ENCODE measurements at places on chromosomes 2 and 18.

GRCh38 chr2:6011921-6012320 lies 319.7 kb downstream of the SOX11 start:
- no peak for DNase-seq

GRCh38 chr18:22691946-22692710 lies 241.0 kb upstream of the RBBP8 start:
- no peak for DNase-seq

GRCh38 chr2:191657977-191658376 lies 20.0 kb upstream of the NABP1 start:
- DNase-seq = no peak

DNA sequence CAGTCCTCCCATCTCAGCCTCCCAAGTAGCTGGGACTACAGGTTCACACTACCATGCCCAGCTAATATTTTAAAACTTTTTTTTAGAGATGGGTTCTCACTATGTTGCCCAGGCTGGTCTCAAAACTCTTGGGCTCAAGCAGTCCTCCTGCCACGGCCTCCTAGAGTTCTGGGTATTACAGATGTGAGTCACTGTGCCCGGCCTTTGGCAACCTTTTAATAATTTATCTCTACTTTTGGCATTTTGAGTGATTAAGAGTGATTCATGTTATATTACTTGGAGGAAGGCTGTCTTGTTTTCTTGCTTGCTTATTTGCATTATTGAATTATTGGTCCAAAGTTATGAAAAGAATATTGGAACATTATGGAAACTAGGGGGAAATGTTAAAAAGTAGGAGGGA lies 24.3 kb downstream of the NCOA1 start:
- no peak for DNase-seq

DNA sequence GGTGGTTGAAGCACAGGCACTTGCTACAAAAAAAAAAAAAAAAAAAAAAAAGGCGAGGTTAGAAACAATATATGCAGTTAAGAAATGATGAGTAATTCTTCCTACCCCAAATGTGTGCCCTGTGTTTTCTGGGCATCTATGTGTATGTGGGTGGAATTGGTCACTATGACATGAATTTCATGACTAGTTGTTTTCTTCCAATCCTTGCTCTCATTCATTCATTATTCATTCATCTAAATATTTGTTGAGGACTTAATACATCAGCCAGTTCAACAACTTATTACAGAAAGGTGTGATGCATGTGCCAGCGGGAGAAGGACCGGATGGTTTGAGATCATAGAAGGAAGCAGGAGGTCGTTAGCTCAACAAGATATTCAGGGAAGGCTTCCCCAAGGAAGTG lies 8.3 kb upstream of the EGR4 start:
- no peak for DNase-seq

GRCh38 chr2:227308784-227309183 lies 16.3 kb upstream of the MFF start:
- peak; percentile 25 for DNase-seq

GRCh38 chr2:38876407-38876806 lies 631 bp downstream of the MORN2 start:
- no peak for DNase-seq

DNA sequence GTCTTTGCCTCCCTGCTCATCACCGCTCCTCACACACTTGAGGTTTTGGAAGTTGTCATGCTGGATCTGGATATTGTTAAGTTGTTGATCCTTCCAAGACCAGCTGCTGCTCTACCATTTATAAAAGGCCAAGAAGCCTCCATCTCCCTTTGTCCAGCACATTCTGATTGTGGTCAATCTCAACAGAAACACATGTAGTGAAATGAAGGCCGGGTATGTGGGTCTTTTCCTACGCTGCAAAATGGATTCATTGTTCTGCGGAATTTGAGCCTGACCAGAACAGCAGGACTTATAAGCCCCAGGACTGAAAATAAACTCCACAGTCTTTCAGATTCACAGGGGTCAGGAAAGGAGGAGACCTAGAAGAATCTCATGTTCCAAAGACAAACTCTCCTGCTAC lies 238.4 kb downstream of the CMPK2 start:
- DNase-seq = no peak

DNA sequence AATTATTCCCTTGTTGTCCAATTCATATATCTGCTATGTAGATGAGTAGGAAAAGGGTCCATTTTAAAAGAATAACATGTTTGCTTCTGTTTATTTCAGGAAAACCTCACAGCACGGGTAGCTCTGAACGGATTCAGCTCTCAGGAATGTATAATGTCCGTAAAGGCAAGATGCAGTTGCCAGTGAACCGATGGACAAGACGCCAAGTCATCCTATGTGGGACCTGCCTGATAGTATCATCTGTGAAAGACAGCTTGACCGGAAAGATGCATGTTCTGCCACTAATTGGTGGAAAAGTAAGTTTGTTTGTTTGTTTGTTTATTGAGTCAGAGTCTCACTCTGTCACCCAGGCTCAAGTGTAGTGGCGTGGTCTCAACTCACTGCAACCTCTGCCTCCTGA lies 114.6 kb downstream of the PHLPP1 start:
- no peak for DNase-seq

DNA sequence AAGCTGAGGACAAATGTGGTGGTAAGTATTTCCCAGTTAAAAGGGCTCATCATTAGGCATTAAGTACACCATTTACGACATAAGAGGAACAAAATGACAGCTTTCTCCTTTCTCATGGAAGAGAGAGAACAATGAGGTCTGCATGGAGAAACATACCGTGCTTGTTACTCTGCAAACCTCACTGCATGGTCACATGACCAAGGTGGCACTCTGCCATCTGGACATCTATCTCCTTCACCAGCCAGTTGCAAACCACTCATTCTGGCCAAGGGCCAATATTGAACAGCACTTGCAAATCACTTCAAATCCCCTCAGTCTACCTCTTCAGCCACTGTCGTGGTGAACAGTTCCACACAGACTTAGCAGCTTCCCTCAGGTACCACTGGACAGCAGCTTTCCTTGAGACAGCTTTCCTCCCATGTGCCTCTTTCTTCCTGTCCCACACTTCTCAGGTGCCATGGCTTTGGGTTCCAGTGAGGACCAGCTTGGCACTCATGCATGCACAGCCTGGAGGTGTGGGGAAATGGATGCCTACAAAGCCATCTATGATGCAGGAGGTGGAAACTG lies 29.5 kb upstream of the DPP4 start:
- DNase-seq = no peak

- no peak for DNase-seq
Measured at GRCh38 chr2:218465987-218466633, 47.2 kb downstream of the VIL1 start.

DNA sequence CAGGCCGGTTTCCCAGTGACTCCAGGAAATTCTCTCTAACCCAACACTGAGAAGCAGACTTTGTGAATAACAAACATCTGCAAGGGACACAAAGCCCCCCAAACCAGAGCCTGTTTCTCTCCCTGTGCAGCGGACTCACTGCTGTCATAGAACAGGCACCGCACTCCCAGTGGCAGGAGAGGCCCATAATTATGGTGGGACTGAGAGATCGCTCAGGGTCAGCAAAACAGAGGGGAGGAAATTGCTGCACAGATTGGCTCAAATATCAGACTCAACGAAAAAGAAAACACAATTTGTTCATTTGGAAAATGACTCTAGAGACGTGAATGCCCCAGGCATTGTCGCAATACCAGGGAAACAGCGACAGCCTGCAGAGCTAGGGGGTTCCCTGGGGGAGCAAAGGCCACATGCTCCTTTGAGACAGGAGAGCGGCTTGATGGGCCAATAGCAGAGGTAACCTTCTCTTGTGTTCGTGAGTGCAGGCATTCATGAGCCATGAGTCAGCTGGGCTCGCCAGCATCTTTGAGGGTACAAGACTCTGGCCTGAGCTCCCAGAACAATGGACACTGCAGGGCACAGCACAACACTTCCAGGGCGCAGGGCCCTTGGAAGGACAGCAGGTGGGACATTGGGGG lies 143.3 kb upstream of the KLHL29 start:
- no peak for DNase-seq

DNA sequence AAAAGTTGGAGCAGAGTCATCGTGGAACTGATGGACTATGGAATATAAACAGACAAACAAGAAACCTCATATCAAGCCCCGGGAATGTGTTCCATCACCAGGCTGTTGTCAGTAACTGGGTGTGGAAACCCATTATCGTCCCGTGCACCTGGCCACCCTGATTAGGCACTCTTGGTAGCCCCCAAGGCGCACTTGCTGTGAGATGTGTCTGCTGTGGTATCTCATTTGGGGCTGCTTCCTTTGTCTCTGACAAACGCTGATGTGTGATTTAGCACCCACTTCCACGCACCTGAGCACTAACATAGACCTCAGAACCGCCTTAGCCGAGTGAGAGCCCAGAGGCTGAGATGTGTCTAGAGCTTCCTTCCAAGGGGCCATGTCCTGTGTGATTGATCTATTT lies 96.3 kb downstream of the PRPF40A start:
- no peak for DNase-seq

DNA sequence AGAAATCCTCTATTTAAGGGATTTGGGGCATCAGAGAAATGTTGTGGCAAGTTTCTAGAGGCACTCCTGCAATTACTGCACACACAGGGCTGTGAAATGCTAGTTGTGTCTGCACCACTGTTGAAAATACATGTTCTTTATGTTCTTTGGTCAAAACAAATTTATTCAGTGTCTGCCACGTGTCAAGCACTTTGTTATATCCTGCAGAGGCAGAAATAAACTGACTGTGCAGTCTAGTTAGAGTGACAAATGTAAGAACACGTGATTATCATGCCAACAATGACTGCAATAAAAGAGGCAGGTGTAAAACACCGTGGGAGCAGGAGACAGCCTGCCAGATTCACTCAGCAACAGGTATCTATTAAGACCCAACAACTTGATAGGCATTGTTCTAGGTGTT lies 423.3 kb downstream of the LRP1B start:
- no peak for DNase-seq

GRCh38 chr2:2868085-2868484 lies 509.5 kb downstream of the EIPR1 start:
- DNase-seq = no peak

DNA sequence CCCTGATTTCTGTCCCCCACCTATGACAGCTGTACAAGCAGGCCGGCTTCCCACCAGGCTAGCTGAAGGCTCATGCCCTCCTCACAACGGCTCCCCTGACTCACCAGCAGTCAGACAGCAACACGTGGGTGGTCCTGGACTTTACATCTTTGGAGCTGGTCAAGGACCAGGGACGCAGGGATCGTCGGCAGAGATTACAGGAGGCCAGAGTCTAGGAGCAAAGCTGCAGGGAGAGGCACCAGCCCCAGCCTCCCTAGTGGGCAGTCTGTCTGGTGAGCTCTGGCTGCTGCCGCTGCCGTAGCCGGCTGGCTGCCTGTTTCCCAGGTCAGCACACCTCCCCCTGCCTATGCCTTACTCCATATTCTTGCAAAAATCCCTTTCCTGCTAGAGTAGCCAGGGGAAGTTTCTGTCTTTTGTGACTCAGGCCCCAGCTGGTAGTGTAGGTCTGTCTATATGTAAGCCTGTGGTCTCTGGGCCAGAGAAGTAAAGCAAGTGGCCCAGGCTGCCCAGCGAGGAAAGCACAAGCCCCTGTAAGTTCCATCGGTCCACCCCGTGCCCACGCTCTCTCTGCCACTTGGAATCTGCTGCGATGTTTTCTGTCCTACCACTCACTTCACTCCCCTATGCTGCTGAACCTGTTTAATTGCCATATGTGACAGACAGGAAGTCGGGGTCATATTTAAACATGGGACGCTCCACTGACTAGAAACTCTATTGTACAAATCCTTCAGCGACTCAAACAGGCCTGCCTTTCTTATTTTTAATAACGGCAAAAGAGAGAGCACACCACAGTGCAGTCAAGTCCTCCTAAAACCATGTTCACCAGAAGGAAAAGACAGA lies 2.4 kb upstream of the ARHGEF4 start:
- DNase-seq = no peak
